Upper lobe of left lung (tissue), 6 donors: ENCODE measurements at places on chromosomes 5 and 9.

- H3K4me1 ChIP-seq = no peaks in the 10 kb centered on the region
- no peak overlapping the region for H3K4me3 ChIP-seq
- H3K27me3 ChIP-seq = no peaks in the 10 kb centered on the region
- DNase-seq = no peak
Observed at GRCh38 chr9:115850548-115851304, 302.9 kb upstream of the PAPPA start.

- peak overlapping the region; percentile 46 for H3K27ac ChIP-seq
- peak overlapping the region; percentile 74 for H3K4me3 ChIP-seq
- H3K27me3 ChIP-seq = no peaks in the 10 kb centered on the region
- H3K36me3 ChIP-seq = no peaks in the 10 kb centered on the region
- H3K4me1 ChIP-seq = peaks cover 19% of the 10 kb centered on the region
- peak; percentile 88 for DNase-seq
Observed at GRCh38 chr5:77851176-77852067, 75.3 kb upstream of the TBCA start.

DNA sequence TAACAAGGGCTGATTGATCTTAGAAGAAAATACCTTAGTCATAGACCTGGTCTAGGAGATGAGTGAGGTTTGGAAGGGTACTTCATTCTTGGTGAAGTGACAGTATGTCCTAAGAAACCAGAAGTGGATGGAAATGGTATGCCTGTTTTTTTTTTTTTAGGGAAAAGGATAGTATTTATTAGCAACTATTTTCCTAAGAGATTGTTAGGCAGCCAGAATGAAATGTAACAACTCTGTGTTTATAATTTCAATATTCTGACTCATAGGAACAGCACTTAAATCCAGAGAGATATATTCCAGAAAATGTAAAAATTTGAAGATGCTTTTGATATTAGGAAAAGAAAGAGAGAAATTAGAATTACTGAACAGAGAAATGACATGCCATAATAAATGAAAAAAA, 21.2 kb upstream of the ARL14EPL start:
- no peak for DNase-seq
- no peaks in the 10 kb centered on the region for H3K4me1 ChIP-seq
- no peaks in the 10 kb centered on the region for H3K36me3 ChIP-seq
- no peak overlapping the region for H3K27ac ChIP-seq
- no peaks in the 10 kb centered on the region for H3K27me3 ChIP-seq

- H3K4me3 ChIP-seq = no peak overlapping the region
- no peak overlapping the region for H3K27ac ChIP-seq
- H3K27me3 ChIP-seq = no peaks in the 10 kb centered on the region
- no peaks in the 10 kb centered on the region for H3K36me3 ChIP-seq
Observed at GRCh38 chr5:75051217-75051751, 1.1 kb downstream of the GCNT4 start.

GRCh38 chr5:43994352-43994708, 391.4 kb downstream of the NNT start:
- no peaks in the 10 kb centered on the region for H3K36me3 ChIP-seq
- H3K4me3 ChIP-seq = no peak overlapping the region
- DNase-seq = no peak
- H3K27me3 ChIP-seq = no peaks in the 10 kb centered on the region
- H3K4me1 ChIP-seq = no peaks in the 10 kb centered on the region

DNA sequence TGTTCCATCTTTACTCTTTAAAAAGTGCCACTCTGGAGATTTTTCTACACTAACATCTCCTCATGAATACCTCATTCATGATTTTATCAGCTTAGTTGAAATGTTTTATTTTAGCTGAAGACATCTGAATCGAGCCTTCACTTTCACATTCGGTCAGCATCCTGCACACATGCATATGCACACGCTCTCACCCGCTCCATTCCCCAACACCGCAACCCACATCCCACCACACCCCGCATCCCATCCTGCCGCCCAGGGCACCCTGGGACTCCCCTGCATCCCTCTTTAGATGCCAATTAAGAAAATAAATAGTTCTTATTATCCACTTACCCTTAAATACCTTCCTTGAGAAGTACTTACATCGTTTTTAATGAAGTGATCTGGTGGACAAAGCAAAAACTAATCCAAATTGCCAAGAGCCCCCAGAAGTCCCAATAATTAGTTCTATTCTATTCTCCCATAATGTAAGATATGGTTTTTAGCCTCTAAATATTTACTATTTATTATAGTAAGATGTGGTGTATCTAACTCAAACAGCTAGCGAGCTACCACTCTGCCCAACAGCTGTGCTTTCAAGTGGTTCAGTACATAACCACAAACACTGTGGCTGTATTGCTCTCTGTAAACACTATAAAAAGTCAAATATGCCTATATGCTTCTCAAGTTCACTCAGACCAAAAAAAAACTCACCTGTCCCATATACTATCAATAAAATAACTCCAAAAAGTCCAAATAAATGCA, 38.2 kb downstream of the GZMK start:
- DNase-seq = no peak
- H3K4me3 ChIP-seq = no peak overlapping the region
- no peaks in the 10 kb centered on the region for H3K27me3 ChIP-seq
- no peaks in the 10 kb centered on the region for H3K36me3 ChIP-seq
- H3K27ac ChIP-seq = no peak overlapping the region
- H3K4me1 ChIP-seq = no peaks in the 10 kb centered on the region

DNA sequence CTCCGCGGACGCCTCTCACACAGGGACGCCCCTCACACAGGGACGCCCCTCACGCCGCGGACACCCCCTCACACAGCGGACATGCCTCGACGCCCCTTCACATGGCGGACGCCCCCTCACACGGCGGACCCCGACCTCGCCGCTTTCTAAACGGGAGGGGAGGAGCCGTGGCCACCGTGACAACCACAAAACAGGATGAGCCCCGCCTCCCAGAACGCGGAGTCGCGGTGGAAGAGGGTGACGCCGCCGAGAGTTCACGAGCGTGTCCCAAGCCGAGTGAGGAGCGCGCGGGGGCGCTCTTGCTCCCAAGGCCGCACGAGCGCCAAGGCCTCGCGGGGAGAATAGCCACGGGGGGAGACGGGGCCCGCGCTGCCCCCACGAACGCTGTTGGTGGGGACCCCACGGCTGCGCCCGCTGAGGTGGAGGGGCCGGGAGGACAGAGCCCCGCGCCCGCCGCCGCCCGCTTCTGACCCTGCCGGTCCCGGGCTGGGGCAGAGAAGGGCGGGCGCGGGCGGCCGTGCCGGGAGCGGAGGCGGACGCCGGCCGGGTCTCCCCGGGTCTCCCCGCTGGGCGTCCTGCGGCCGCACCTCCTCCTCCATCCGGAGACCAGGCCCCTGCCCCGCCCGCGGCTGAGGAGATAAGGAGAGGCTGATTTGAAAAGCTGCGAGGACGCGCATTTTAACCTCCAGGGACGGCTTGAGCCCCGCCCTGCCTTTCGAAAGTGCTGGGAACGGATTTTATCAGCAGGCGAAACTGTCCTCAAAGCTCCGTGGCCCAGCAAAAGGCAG, 3.9 kb upstream of the NKD2 start:
- H3K36me3 ChIP-seq = no peaks in the 10 kb centered on the region
- peak overlapping the region; percentile 66 for H3K27ac ChIP-seq
- H3K4me3 ChIP-seq = peak overlapping the region; percentile 55
- peak; percentile 93 for DNase-seq

GRCh38 chr5:113170707-113171106, 194.1 kb downstream of the DCP2 start:
- no peaks in the 10 kb centered on the region for H3K36me3 ChIP-seq
- H3K27ac ChIP-seq = no peak overlapping the region
- no peak for DNase-seq

GRCh38 chr5:148910216-148910615, 83.8 kb downstream of the ADRB2 start:
- DNase-seq = no peak
- H3K36me3 ChIP-seq = no peaks in the 10 kb centered on the region
- no peak overlapping the region for H3K4me3 ChIP-seq
- no peaks in the 10 kb centered on the region for H3K27me3 ChIP-seq

DNA sequence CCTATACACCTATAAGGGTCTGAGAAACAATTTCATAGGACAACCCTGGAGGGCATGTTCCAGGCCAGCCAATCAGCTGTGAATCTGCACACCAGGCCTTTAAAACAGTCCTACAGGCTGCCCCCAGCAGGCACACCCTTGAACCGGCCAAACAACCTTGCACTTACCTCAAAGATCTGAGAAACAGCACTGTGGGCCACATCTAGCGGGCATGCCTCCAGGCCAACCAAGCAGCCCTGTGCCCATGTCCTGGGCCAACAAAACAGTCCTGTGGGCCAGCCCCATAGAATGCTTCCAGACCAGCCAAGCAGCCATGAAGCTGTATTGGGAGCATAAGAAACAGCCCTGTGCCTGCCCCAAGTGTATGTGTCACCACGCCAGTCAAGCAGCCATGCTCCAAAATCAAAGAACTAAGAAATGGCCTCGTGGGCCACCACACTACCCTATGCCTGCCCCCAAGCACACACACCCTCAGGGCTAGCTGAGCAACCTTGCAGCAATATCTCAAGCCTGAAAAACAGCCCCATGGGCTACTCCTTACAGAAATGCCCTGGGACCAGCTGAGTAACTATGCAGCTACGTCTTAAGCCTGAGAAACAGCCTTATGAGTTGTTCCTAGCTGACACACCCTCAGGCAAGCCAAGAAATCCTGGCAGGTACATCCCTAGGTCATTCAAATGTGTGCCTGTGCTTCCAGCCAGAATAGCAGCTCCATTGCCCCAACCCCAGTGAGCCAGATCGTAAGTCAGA, 2243.8 kb upstream of the C9orf72 start:
- H3K27me3 ChIP-seq = no peaks in the 10 kb centered on the region
- H3K27ac ChIP-seq = no peak overlapping the region
- no peaks in the 10 kb centered on the region for H3K36me3 ChIP-seq
- peak; percentile 1 for DNase-seq
- H3K4me1 ChIP-seq = no peaks in the 10 kb centered on the region
- no peak overlapping the region for H3K4me3 ChIP-seq

GRCh38 chr5:43221502-43221901, 29.5 kb downstream of the NIM1K start:
- no peaks in the 10 kb centered on the region for H3K27me3 ChIP-seq
- no peaks in the 10 kb centered on the region for H3K4me1 ChIP-seq
- no peak for DNase-seq
- H3K4me3 ChIP-seq = no peak overlapping the region
- H3K27ac ChIP-seq = no peak overlapping the region

DNA sequence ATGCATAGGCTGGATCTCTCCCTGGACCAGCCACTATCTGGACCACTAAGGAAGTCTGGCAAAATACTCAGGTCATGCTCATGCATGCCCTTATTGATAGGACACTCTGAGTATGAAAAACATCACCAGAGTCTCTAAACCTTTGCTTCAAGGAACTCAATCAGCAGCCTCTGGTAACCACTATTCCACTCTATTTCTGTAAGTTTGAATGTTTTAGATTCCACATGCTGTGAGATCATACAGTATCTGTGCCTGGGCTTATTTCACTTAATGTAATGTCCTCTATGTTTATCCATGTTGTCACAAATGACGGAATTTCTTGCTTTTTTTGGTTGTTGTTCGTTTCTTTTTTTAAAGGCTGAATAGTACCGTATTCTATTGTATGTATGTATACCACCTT, 68.3 kb downstream of the TARS1 start:
- H3K4me1 ChIP-seq = no peaks in the 10 kb centered on the region
- no peak overlapping the region for H3K4me3 ChIP-seq
- no peak for DNase-seq
- H3K27ac ChIP-seq = no peak overlapping the region

DNA sequence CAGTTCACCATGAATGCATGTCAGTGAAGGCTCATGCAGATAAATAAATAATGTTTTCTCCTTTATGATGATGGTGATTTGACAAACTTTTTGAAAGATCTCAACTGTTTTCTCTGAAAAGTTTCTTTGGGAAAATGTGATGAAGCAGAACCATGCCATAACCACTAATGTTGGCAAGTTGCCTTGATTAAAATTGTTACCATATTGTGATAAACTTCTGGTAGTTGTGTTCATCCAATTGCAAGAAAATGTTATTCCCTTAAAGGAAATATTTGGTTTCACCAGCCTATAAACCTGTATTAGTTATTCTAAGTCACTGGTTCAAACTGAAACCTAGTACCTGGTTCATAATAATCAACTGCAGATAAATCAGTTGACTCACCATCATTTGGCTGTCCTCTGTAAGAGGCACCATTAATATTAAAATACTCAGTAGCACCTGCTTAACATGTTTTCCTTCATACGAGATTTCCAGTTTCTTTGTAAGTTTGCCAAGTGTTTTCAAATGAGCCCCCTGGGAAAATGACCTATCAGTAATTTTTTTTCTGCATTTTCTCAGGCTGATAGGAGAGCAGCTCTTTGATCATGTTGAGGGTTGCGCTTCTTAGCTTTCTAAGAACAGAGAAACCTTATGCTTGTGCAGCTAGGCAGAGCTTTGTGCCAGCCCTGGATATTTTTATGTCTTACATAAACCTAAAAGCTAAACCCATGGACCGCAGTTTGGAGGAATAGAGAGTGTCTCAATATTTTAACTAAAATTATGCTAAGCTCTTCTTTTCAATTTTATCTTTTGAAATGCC, 88.0 kb downstream of the LURAP1L start:
- no peaks in the 10 kb centered on the region for H3K27me3 ChIP-seq
- no peak for DNase-seq
- no peak overlapping the region for H3K4me3 ChIP-seq
- H3K4me1 ChIP-seq = no peaks in the 10 kb centered on the region
- H3K27ac ChIP-seq = no peak overlapping the region

GRCh38 chr9:95887926-95888497, 12.5 kb downstream of the ERCC6L2 start:
- H3K4me3 ChIP-seq = no peak overlapping the region
- H3K4me1 ChIP-seq = no peaks in the 10 kb centered on the region
- no peaks in the 10 kb centered on the region for H3K27me3 ChIP-seq
- H3K36me3 ChIP-seq = no peaks in the 10 kb centered on the region
- H3K27ac ChIP-seq = no peak overlapping the region

GRCh38 chr5:5342784-5343183, 79.7 kb upstream of the ICE1 start:
- H3K36me3 ChIP-seq = no peaks in the 10 kb centered on the region
- H3K4me1 ChIP-seq = no peaks in the 10 kb centered on the region
- no peak overlapping the region for H3K27ac ChIP-seq
